ENCODE measurements at places on chromosomes 4 and X.
A peak's percentile ranks its signal among the peaks of the same experiment; 100 is the strongest.

DNA sequence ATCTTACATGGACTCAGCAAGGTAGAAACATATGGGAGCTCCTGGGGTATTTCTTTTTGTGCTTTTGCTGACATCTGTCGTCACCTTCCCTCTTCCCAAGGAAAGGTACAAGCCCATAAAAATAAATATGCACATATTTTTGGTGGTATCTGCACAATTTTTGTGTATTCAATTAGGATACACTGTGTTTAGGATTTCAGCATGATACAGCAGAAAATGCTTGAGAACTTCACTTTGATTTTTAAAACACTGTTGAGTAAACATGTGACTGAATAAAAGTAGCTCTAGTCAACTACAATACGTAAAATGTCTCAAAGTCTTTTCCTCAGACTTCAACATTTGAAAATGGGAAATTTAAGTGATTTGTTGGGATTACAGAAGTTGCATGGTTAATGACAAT is 99.4 kb upstream of the SPANXC start:
- no peak for DNase-seq

DNA sequence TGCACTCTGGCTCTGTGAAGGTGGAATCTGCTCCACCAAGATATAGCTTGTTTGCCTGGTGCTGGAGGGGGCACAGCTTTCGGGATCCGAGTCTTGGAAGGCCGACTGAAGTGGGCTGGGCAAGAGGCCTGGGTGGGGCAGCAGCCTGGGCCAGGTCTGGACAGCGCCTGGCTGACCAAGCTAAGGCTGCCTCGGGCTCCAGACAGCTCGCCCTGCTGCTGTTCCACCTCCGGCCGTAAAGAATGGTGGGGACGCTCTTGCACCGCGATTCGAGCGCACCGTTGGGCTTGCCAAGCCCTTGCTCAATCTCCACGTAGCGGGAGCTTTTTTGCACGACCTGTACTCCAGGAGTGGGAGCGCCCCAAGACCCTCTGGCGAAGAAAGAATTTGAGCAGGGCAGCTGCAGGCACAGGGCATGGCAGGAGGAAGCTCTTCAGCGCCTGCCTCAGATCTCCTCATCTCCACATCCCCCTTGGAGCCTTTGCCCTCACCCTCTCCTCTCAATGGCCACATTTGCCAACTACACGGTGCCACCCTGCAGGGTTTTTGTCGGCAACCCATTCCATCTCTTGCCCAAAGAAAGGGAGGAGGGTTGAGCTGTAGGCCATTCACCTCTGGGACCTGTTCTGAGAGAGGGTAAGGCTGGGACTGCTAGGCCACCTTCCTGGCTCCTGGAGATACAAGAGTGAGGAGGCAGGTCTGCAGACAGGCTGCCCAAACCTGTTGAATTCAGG is 18.9 kb downstream of the CNGA2 start:
- DNase-seq, result peak; percentile 9

DNA sequence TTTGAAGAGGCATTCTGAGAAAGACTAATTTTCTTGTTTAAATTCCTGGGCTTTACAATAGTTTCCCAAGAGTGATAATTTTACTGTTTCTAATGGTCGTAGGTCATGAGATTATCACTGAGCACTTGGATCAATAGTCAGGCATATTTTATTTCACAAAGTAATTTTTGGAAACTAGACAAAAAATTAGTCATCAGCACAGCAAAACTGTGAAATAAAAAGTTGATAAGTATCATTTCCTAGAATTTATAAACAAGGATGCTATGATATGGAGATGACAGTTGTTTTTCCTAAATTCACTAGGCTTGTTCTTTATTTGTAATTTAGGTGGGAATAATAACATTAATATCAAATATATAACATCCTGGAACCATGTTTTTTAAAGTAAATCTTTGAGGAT is 33.0 kb downstream of the SULT1B1 start:
- DNase-seq, result no peak

DNA sequence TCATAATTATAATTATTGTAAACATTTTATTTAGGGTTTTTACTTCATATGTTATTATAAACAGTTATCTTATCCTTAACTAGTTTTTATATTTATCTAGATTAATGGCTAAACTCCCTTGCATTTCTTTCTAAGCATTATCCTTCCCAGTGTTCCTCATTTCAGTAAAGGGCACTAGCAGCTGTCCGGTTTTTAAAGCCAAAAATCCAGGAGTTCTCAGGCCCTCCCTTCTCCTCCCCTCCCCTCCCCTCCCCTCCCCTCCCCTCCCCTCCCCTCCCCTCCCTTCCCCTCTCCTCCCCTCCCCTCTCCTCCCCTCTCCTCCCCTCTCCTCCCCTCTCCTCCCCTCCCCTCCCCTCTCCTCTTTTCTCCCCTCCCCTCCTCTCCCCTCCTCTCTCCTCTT is 58.9 kb downstream of the FBXO8 start:
- no peak for DNase-seq

- no peak for DNase-seq
These were observed 105.8 kb upstream of the CBR4 start for GRCh38 chr4:169115897-169116254.

- no peak for DNase-seq
These were observed 52.7 kb downstream of the SLC10A7 start for GRCh38 chr4:146469022-146469421.

- DNase-seq, result no peak
These were observed 230.0 kb downstream of the MAGEE1 start for GRCh38 chrX:76657499-76657898.

DNA sequence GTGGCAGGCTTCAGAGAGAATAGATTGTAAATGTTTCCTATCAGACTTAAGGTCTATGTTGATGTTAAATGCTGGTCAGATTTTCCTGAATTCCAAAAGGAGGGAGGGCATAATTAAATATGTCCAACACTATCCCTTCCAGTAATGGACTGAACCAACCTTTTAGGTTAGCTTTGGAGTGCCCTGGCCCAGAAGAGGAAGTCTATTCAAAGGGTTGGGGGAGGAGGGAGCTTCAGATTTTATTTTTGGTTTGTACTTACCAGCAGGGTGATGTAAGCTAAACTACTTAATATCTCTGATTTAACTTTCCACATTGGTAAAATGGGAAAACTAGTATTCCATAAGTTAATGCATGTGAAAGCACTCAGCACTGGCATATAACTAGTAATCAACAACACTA is 91.1 kb downstream of the RBM46 start:
- no peak for DNase-seq

DNA sequence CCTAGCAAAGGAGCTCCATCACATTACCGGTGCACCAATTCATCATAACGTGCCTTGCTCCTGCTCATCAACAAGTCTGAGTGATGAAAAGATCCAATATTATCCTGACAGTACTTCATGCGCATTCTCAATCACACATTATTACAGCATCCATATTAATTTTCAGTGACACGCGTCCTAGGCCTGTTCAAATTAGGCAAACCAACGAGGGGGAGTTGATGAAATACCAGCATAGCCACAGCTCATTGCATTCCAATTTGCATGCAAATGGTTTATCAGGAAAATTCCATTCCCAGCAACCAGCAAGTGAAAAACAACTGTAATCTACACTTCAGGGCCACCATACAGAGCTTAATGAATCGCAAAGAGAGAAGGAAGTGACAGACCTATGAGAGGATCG is 236.9 kb downstream of the DCLK2 start:
- DNase-seq, result no peak

- DNase-seq, result no peak
These were observed 49.1 kb downstream of the ABCG2 start for GRCh38 chr4:88109123-88109881.

GRCh38 chr4:139814323-139815015 is 148.8 kb downstream of the MGST2 start:
- DNase-seq, result peak; percentile 71

- DNase-seq, result no peak
These were observed 250.9 kb downstream of the TENM3 start for GRCh38 chr4:182494103-182494502.

GRCh38 chr4:77872723-77873445 is 10.3 kb downstream of the MRPL1 start:
- no peak for DNase-seq

DNA sequence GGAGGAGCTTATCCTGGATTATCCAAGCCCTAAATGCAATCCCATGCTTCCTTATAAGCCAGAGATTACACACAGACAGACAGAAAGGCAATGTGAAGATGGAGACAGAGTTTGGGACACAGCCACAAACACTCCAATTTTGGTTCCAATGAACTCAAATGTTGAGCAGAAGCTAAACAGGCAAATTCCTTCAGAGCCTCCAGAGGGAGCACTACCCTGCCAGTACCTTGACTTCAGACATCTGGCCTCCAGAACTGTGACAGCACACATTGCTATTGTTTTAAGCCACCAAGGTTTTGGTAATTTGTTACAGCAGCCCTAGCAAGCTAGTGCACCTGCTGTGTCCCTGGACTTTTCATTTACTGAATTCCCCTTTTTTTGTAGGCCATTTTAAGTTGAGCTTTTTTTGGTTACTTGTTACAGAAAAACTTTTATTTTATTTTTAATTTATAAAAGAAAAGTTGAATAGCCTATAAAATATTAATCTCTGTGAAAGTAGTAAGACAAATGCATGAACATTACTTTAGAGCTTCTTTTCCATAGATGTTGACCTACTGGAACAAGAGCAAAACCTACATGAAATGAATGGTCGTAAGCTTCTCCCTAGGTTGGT is 33.4 kb upstream of the SRD5A3 start:
- peak; percentile 77 for DNase-seq
